ENCODE measurements at places on chromosomes 3 and 15. TPM values are rescaled to one million over a fixed set of nuclear protein-coding genes. Genes with fewer than 3 reads are reported as not detected.

Gene GOLGA8B
- total RNA-seq, result 54.5 TPM

Gene IL20RB
- total RNA-seq, result 1.0 TPM

Gene CLSTN2
- 29.7 TPM for total RNA-seq

Gene CLRN1
- total RNA-seq, result not detected

Gene ARGFX
- not detected for total RNA-seq

Gene BHLHE40
- 49.9 TPM for total RNA-seq

Gene SMCO1
- not detected for total RNA-seq

Gene PTPN23
- 4.0 TPM for total RNA-seq

Gene PLAAT1
- 6.0 TPM for total RNA-seq

Gene BFSP2
- total RNA-seq, result not detected

Gene TRPM1
- total RNA-seq, result 0.07 TPM

Gene ZNF80
- not detected for total RNA-seq

Gene SST
- total RNA-seq, result 309 TPM

Gene PLA2G4E
- total RNA-seq, result not detected

Gene WDR93
- 1.5 TPM for total RNA-seq

Gene IL17RC
- 24.5 TPM for total RNA-seq

Gene NPAP1
- total RNA-seq, result not detected

Gene ZXDC
- 8.6 TPM for total RNA-seq

Gene C15orf62
- 0.64 TPM for total RNA-seq

Gene MESP1
- total RNA-seq, result 4.7 TPM

Gene REC114
- not detected for total RNA-seq

Gene ZNF774
- total RNA-seq, result 3.7 TPM

Gene TRH
- total RNA-seq, result not detected

Gene CYFIP1
- total RNA-seq, result 28.1 TPM

Gene P3H2
- 185 TPM for total RNA-seq

Gene PLA2G4B
- not detected for total RNA-seq

Gene RBP2
- not detected for total RNA-seq

Gene AP2M1
- 818 TPM for total RNA-seq

Gene ACSBG1
- not detected for total RNA-seq

Gene CPA3
- not detected for total RNA-seq

Gene C3orf49
- not detected for total RNA-seq

Gene ARHGAP11A
- total RNA-seq, result 15.6 TPM

Gene PLA1A
- total RNA-seq, result 17.7 TPM

Gene KNL1
- total RNA-seq, result 19.8 TPM

Gene PIGX
- total RNA-seq, result 43.5 TPM

Gene NMD3
- 31.6 TPM for total RNA-seq

Gene SLC12A8
- total RNA-seq, result 248 TPM

Gene GRM7
- total RNA-seq, result not detected

Gene GPR156
- not detected for total RNA-seq

Gene ACAD11
- 9.9 TPM for total RNA-seq

Gene DNASE1L3
- total RNA-seq, result not detected

Data from Caki2 (cell line).